ENCODE measurements at places on chromosomes 7 and 10.

GRCh38 chr10:123573236-123574108 lies 92.7 kb upstream of the GPR26 start:
- DNase-seq, result peak; percentile 73

- no peak for DNase-seq
Observed at GRCh38 chr10:87594181-87594580, 65.5 kb upstream of the PAPSS2 start.

DNA sequence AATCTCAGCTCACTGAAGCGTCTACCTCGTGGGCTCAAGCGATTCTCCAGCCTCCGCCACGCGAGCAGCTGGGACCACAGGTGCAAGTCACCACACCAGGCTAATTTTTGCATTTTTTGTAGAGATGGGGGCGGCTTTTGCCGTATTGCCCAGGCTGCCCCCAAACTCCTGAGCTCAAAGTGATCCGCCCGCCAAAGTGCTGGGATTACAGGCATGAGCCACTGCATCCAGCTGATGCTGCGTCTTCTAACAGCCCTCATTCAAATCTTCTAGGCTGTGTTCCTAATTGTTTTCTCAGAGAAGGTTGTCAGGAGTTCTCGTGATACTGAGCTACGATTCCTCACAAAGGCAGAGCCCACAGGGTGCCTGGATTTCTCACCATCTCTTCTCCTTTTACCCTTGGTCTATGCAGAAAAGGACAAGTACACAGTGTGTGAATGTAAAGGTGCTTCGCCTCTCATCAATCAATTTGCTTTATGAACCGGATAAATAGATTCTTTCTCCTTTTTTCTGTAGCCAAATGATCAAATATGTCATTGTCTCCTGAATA lies 247.3 kb upstream of the PTN start:
- DNase-seq, result no peak

DNA sequence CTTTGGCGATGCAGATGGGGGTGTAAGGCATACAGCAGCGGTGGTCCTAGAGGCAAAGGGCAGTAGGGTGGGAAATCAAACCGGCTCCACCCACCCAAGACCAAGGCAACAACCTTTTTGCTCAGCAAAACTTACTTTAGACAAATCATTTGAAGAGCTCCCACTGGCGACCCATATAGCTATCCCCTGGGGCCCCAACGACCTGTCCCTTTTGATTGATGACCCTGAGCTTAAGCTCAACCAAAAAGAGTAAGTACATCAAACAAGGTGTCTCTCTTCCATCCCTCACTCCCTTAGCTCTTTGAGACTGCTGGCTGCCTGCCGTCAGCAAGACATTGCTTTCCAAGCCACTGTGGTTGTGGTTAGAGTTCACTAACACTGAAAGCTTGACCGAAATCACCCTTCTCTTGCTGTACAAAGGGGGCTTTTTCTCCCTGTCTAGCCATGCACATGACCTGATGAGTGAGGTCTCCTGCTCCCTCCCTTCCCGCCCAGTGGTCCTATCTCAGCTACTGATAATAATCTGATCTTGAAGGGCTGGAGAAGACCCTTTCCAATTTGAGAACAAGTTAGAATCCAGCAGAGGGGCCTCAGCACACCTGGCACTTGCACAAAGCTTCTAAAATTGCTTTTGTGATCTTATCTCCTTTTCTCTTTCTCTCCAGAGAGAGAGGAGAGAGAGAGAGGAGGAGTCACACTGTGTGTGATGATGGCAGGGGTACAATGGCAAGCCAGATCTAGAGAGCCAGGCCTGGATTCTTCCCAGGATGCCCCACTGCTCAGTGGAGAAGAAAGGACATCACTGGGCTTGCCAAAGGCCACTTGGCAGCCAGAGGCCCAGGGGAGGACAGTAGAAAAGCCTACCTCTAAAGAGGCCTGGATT lies 42.2 kb downstream of the XPNPEP1 start:
- no peak for DNase-seq

DNA sequence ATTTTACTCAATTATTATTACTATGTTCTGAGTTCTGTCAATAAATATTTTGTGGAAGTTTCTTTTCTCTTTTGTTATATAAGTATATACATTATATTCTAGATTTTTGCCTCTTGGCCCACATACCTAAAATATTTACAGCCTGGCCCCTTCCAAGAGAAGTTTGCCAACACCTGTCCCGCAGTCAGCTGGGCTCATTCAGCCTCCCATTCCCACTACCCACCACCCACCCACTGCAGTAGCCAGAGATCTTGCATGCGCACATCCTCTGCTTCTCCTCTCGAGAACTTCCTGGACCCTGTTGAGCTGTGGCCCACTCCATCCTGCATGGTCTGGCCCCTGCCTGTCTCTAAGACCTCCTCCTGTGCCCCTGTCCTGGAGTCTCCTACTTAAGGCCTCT lies 33.6 kb downstream of the WIPF3 start:
- no peak for DNase-seq

GRCh38 chr7:23938937-23939552 lies 229.0 kb downstream of the STK31 start:
- DNase-seq, result no peak

DNA sequence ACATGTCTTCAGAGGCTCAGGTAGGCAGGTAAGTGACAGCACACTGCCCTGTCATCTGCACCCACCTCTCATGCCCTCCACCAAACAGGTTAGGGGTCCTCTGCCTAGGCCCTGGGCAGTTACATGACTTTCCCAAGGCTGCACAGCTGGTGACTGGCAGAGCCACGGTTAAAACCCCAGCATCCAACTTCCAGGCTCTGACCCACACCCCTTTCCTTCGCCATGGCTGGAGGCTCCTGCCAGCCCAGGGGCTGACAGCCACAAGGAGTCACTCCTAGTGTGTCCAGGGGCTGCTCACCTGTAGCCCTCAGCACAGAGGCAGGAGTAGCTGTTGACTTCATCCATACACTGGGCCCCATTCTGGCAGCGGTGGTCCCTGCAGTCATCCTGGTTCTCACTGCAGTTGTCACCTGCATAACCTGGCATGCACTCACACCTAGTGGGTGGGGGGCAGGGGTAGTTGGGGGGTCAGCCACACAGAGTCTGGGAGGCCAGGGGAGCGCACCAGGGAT lies 175.0 kb downstream of the SLIT1 start:
- peak; percentile 32 for DNase-seq

DNA sequence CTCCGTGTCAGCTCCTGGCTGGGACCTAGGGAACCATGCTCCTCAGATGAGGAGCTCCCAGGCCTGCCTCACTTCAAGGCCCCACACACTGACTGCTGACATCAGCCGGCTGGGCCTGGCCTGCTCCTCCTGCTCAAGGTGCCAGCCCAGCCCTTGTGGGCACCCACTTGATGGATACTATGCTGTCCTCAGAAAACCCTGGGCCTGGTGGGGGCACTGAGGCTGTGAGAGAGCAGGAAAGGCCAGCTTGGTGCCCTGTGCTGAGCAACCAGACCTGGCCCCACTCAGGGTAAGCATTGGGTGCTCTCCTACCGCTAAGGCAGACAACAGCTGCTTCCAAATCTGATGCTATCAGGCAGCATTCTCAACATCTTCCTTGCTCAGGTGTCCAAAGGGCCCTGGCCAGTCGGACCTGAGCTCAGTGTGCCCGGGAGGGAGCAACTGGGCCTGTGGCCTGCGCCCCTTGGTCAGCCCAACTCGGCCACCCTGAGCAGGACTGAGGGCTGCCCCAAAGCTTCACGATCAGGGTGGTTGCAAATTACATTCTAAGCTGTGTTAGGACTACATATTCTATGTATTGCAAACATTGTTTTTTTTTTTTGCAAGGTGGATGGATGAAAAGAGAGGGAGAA lies 21.9 kb upstream of the ANTXRL start:
- DNase-seq, result no peak

GRCh38 chr7:11473807-11474424 lies 358.1 kb downstream of the THSD7A start:
- no peak for DNase-seq

DNA sequence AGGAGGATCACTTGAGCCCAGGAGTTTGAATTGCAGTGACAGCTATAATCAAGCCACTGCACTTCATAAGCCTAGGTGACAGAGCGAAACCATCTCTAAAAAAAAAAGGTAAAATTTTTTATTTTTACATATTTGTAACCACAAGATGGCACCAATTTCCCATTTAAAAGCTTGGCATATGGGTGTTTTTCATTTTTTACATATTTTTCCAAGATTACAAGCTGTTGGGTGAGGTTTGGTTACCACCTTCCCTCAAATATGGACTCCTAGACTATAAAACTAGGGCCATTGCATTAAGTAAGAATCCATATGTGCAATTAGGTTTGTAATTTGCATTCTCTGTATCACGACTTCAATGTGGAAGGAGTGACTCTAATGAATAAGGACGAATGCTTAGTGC lies 129.3 kb upstream of the ACBD5 start:
- DNase-seq, result no peak

GRCh38 chr7:123747620-123748141 lies 1.1 kb downstream of the WASL start:
- peak; percentile 34 for DNase-seq

DNA sequence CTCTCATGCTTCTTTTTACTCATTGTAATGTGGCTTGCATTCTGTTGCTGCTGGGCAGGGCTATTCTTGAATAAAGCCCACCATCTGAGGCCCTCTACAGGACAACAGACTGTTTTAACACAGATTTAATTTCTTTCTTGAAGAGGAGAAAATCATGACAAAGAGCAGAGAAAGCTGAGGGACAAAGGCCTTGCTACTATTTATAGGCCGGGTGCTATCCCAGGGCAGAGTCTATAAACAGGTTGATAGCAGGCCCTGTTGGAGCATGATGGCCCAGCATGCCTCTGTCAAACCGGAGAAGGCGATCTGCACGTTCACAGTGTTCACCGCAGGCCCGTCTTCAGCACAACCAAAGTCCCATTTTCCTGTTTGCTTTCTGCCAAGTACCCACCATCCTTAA lies 3.0 kb downstream of the VIPR2 start:
- no peak for DNase-seq

GRCh38 chr10:89669985-89670384 lies 24.9 kb upstream of the PANK1 start:
- no peak for DNase-seq

- DNase-seq, result no peak
Observed at GRCh38 chr7:91814189-91814588, 66.3 kb downstream of the MTERF1 start.

GRCh38 chr10:50398823-50399222 lies 147.5 kb upstream of the ASAH2 start:
- DNase-seq, result no peak

- DNase-seq, result no peak
Observed at GRCh38 chr10:8369666-8370065, 315.2 kb downstream of the GATA3 start.

DNA sequence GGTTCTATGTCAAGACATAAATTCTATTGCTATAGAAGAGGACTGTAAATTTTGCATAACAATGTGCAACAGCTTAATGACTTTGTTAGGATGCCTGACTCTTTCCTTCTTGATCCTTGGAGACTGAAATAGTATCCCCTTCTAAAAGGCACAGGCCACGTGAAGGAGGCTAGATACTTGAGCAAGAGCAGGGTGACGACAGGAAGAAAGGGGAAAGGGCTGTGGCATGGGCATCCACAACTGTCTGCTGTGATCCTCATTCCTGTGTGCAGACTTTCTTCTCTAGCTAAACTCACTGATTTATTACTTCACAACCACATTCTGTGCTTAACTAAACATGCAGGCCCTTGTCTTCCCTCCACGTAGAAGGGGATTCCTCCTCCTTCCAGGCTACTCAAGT lies 1111.8 kb upstream of the C7orf33 start:
- no peak for DNase-seq

DNA sequence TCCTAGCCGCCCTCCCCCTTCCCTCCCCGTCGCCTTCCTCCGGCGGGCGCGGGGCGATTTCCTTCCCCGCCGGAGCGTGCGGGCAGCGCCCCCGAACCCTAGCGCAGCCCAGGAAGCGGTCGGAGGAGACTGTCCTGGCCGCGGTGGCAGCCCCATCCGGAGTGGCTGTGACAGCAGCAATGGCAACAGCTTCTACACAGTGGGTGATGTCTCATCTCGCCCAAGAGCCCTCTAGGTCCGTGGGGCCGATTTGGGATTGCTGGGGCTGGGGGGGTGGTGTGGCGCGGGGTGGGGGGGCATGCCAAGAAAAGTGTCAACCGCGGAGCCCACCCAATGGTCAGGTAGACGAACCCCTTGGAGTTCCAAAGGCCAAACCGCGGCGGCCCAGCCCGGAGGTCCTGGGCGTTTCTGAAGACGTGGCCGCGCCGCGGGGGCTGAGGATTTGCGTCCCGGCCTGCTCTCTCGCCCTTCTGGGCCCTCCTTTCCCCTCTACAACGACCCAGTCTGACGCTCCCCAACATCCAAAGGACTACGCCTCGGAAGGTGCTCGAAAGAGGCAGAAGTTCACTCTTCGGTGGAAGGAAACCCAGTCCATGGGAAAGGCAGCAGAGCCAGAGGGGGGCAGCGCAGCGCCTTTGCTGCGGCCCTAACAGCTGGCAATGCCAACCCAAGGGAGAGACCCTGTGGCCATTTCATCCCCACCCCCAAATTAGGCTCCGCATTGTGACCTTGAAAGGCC lies 603 bp upstream of the TWIST1 start:
- no peak for DNase-seq

- DNase-seq, result no peak
Observed at GRCh38 chr7:155693826-155694225, 49.4 kb downstream of the RBM33 start.

DNA sequence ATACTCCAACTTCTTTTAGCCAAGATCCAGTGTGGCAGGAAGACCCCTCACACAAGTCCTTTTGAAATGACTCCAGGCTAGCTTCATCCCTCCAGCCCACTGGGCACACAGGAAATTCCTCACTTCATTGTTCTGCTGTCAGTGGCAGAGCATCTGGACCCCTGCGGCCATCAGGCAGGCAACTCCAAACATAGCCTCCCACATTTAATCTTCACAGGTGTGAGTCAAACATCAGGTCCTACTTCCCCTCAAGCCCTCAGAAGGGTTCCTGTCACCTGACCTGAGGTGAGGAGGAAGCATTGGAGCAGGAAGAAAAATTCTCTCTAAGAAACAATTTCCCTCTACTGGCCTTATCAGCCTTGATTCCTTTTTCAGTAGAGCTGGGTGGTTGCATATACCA lies 51.1 kb upstream of the C1GALT1 start:
- DNase-seq, result no peak

- no peak for DNase-seq
Observed at GRCh38 chr10:131896403-131896802, 4.4 kb upstream of the PPP2R2D start.

GRCh38 chr7:152335900-152336571 lies 99.8 kb downstream of the KMT2C start:
- no peak for DNase-seq

DNA sequence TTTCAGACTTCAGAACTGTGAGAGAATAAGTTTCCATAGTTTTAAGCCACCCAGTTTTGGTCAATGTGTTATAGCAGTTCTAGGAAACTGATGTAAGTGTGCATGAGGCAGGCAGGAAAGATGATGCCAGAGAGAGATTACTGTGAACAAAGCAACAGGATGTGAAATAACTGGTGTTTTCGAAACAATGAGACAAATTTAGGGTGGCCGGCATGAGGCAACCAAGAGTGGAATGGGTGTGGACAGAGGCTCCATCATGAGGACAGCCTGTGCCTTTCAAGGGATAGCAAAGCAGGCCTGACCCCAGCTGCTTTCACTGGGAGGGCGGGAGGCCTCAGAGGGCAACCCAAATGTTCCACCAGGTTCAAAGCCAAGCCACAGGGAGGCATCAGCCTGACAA lies 67.3 kb upstream of the UCN3 start:
- no peak for DNase-seq

GRCh38 chr7:13532028-13532753 lies 457.3 kb downstream of the ETV1 start:
- DNase-seq, result no peak

GRCh38 chr10:70147259-70147625 lies 742 bp upstream of the TYSND1 start:
- no peak for DNase-seq

GRCh38 chr7:127322832-127323493 lies 69.5 kb downstream of the ZNF800 start:
- no peak for DNase-seq

Measured in H1 (cell line).